Regular cardiac myocyte (primary cell): ENCODE measurements at places on chromosomes 13 and 19. TPM values are rescaled to one million over a fixed set of nuclear protein-coding genes. Genes with fewer than 3 reads are reported as not detected.

Gene CRB3
- total RNA-seq, result 0.28 TPM in 1 of 2 replicates, not detected in the other

Gene OR7D2
- not detected in 2 replicates for total RNA-seq

Gene UBE2L5
- under 0.01 TPM in 1 of 2 replicates, not detected in the other for total RNA-seq

Gene ZNF93
- total RNA-seq, result 6.2 and 8.1 TPM in 2 replicates

Gene SLC10A2
- not detected in 2 replicates for total RNA-seq

Gene WDR62
- total RNA-seq, result 0.85 and 8.4 TPM in 2 replicates

Gene R3HDM4
- total RNA-seq, result 18.3 and 18.4 TPM in 2 replicates

Gene PGLYRP1
- total RNA-seq, result not detected in 2 replicates

Gene CELF5
- not detected in 2 replicates for total RNA-seq

Gene OR7C1
- not detected in 2 replicates for total RNA-seq

Gene PSG6
- 0.85 TPM in 1 of 2 replicates, not detected in the other for total RNA-seq

Gene OR10H2
- total RNA-seq, result not detected in 2 replicates

Gene IRGQ
- total RNA-seq, result 14.9 and 19.9 TPM in 2 replicates

Gene RNF225
- total RNA-seq, result 0.38 TPM in 1 of 2 replicates, not detected in the other

Gene CGB3
- not detected in 2 replicates for total RNA-seq

Gene ZIM2
- total RNA-seq, result under 0.01 TPM in 2 replicates

Gene PTGIR
- total RNA-seq, result 7.5 and 16.3 TPM in 2 replicates

Gene SHISA7
- not detected in 2 replicates for total RNA-seq

Gene LRP3
- 22.8 and 34.1 TPM in 2 replicates for total RNA-seq

Gene KLF1
- total RNA-seq, result not detected in 2 replicates

Gene PEAK3
- not detected in 2 replicates for total RNA-seq

Gene PSG1
- 0.19 and 1.4 TPM in 2 replicates for total RNA-seq

Gene CEACAM6
- not detected in 2 replicates for total RNA-seq

Gene PRTN3
- total RNA-seq, result not detected in 2 replicates

Gene TTYH1
- total RNA-seq, result not detected in 2 replicates

Gene EMP3
- total RNA-seq, result 114 and 165 TPM in 2 replicates

Gene ADGRL1
- total RNA-seq, result 0.96 and 2.5 TPM in 2 replicates

Gene VMAC
- 2.5 and 5.4 TPM in 2 replicates for total RNA-seq

Gene NTF4
- not detected in 2 replicates for total RNA-seq

Gene TYROBP
- not detected in 2 replicates for total RNA-seq

Gene SLC25A41
- total RNA-seq, result not detected in 2 replicates

Gene SYMPK
- total RNA-seq, result 22.8 and 29.9 TPM in 2 replicates

Gene ANGPTL8
- total RNA-seq, result not detected in 2 replicates

Gene EPS8L1
- total RNA-seq, result 0.56 and 1.3 TPM in 2 replicates

Gene LGALS4
- total RNA-seq, result under 0.01 TPM in 1 of 2 replicates, not detected in the other

Gene LHB
- total RNA-seq, result not detected in 2 replicates

Gene FAAP24
- total RNA-seq, result 2.0 and 3.1 TPM in 2 replicates

Gene KIR3DL1
- total RNA-seq, result not detected in 2 replicates

Gene ZFP28
- 8.6 and 12.1 TPM in 2 replicates for total RNA-seq

Gene RASAL3
- total RNA-seq, result under 0.01 TPM in 2 replicates

Gene CYSLTR2
- 0.19 and 4.8 TPM in 2 replicates for total RNA-seq

Gene C19orf44
- total RNA-seq, result 4.6 and 5.6 TPM in 2 replicates

Gene ZNF837
- total RNA-seq, result 1.2 and 3.9 TPM in 2 replicates

Gene PNMA8B
- total RNA-seq, result 0.19 and 1.4 TPM in 2 replicates

Gene ARHGEF7
- total RNA-seq, result 37.6 and 51.6 TPM in 2 replicates
